ENCODE measurements at places on chromosomes 1 and 21.

- H3K4me1 ChIP-seq: no peaks in the 10 kb centered on the region
- H3K27me3 ChIP-seq: peaks cover 5% of the 10 kb centered on the region
- H3K27ac ChIP-seq: no peak overlapping the region
- H3K4me3 ChIP-seq: no peak overlapping the region
- H3K36me3 ChIP-seq: no peaks in the 10 kb centered on the region
- no peak for DNase-seq
Measured at GRCh38 chr1:70090141-70090540, 115.2 kb downstream of the LRRC40 start.

- peaks cover 22% of the 10 kb centered on the region for H3K36me3 ChIP-seq
- no peaks in the 10 kb centered on the region for H3K27me3 ChIP-seq
- no peak for DNase-seq
- no peak overlapping the region for H3K4me3 ChIP-seq
- H3K4me1 ChIP-seq: peaks cover 12% of the 10 kb centered on the region
Measured at GRCh38 chr1:231558708-231559185, 30.3 kb downstream of the TSNAX start.

GRCh38 chr1:14141656-14142055 is 441.7 kb downstream of the PRDM2 start:
- no peaks in the 10 kb centered on the region for H3K36me3 ChIP-seq
- no peak overlapping the region for H3K27ac ChIP-seq
- no peaks in the 10 kb centered on the region for H3K4me1 ChIP-seq

DNA sequence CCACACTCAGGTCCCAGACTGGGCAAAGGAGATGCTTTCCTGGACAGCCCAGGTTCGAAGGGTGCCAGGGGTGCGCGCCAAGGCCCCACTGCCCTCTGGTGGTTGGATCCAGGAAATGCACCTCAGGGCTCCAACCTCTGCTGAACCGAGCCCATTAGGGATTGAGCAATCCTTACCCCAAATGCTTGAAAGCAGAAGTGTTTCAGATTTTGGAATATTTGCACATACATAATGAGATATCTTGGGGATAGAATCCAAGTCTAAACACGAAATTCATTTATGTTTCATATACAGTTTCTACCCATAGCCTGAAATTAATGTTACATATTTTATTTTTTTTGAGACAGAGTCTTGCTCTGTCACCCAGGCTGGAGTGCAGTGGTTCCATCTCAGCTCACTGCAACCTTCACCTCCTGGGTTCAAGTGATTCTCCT is 57.4 kb downstream of the SLC9A1 start:
- no peaks in the 10 kb centered on the region for H3K27me3 ChIP-seq
- DNase-seq: peak; percentile 94
- peaks cover 14% of the 10 kb centered on the region for H3K4me1 ChIP-seq
- no peak overlapping the region for H3K4me3 ChIP-seq
- no peak overlapping the region for H3K27ac ChIP-seq
- peaks cover 2% of the 10 kb centered on the region for H3K36me3 ChIP-seq

DNA sequence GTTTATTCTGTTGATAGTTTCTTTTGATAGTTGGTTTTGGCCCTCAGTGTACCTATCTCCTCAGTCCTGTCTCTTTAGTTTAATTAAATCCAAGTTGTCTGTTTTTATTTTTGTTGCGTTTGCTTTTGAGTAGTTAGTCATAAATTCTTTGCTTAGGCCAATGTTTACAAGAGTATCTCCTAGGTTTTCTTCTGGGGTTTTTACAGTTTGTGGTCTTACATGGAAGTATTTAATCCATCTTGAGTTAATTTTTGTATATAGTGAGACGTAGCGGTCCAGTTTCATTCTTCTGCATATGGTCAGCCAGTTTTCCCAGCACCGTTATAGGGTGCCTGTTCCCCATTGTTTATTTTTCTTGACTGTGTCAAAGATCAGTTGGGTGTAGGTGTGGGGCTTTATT is 139.4 kb downstream of the POU2F1 start:
- no peaks in the 10 kb centered on the region for H3K27me3 ChIP-seq
- peaks cover 3% of the 10 kb centered on the region for H3K4me1 ChIP-seq
- no peak for DNase-seq
- H3K36me3 ChIP-seq: peaks cover 6% of the 10 kb centered on the region

GRCh38 chr21:35635261-35635660 is 425.1 kb downstream of the SETD4 start:
- H3K4me3 ChIP-seq: no peak overlapping the region
- H3K27me3 ChIP-seq: peaks cover 11% of the 10 kb centered on the region
- H3K27ac ChIP-seq: no peak overlapping the region
- H3K4me1 ChIP-seq: no peaks in the 10 kb centered on the region
- no peak for DNase-seq
- no peaks in the 10 kb centered on the region for H3K36me3 ChIP-seq

GRCh38 chr1:164618202-164618564 is 59.2 kb downstream of the PBX1 start:
- no peak for DNase-seq
- H3K4me1 ChIP-seq: no peaks in the 10 kb centered on the region
- H3K36me3 ChIP-seq: no peaks in the 10 kb centered on the region
- H3K27me3 ChIP-seq: no peaks in the 10 kb centered on the region
- no peak overlapping the region for H3K4me3 ChIP-seq
- H3K27ac ChIP-seq: no peak overlapping the region

DNA sequence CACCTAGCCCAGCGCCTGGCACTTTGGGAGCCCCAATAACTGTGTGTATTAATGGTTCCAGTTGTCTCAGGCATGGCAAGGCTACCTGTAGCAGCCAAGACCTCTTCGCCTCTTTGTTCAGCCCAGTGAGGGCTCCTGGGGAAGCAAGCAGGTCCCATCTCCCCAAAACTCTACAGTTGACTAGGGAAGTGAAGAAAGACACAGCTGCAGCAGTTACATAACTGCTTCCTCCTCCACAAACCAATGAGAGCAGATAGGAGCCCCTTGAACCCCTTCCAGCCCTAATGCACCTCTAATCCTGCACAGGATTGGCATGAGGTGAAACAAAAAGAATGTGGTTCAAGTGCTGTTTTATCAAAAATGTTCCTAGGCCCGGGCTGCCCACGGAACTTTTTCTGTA is 100.5 kb downstream of the SYF2 start:
- no peak for DNase-seq
- H3K27ac ChIP-seq: no peak overlapping the region
- no peaks in the 10 kb centered on the region for H3K4me1 ChIP-seq
- peaks cover 36% of the 10 kb centered on the region for H3K27me3 ChIP-seq
- H3K36me3 ChIP-seq: no peaks in the 10 kb centered on the region

GRCh38 chr1:82064691-82065090 is 264.0 kb downstream of the ADGRL2 start:
- no peaks in the 10 kb centered on the region for H3K36me3 ChIP-seq
- H3K4me1 ChIP-seq: no peaks in the 10 kb centered on the region
- no peak overlapping the region for H3K4me3 ChIP-seq
- DNase-seq: no peak
- H3K27ac ChIP-seq: no peak overlapping the region
- no peaks in the 10 kb centered on the region for H3K27me3 ChIP-seq

DNA sequence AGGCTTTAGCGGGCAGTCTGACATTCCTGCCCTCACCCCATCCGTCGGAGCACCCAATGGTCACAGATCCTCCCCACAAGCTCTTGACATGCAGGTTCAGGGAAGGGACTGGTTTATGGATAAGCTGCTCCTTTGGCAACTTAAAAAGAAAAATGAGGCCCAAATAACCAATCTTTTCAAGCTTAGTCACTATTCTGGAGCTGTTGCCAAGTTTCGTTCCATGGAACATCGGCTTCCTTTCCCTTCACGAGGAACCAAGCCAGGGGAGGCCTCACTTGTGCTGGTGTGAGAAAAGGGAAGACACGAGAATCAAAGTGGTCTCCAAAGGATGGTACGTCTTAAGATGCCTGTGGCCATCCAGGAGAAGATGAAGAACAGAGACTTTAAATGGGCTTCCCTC is 46.1 kb upstream of the LPAR3 start:
- no peaks in the 10 kb centered on the region for H3K27me3 ChIP-seq
- peaks cover 20% of the 10 kb centered on the region for H3K36me3 ChIP-seq
- H3K4me1 ChIP-seq: peaks cover 4% of the 10 kb centered on the region
- DNase-seq: no peak
- no peak overlapping the region for H3K4me3 ChIP-seq

DNA sequence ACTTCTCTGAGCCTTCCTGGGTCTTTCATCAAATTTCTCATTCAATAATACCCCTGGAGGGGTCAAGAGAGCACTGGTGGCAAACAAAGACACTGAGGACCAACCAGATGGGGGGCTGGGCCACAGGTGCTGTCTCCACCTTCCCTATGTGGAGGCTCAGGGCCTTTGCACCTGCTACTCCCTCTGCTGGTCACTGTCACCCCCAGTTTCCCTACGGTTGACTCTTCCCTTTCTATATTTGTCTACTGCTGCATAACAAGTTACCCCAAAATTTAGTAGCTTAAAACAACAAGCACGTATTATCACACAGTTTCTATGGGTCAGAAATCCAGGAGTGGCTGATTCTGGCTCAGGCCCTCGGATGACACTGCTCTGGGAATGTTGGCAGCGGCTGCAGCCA is 138.8 kb upstream of the RUNX3 start:
- peak; percentile 70 for DNase-seq
- H3K4me3 ChIP-seq: no peak overlapping the region
- H3K27ac ChIP-seq: no peak overlapping the region
- H3K36me3 ChIP-seq: no peaks in the 10 kb centered on the region

DNA sequence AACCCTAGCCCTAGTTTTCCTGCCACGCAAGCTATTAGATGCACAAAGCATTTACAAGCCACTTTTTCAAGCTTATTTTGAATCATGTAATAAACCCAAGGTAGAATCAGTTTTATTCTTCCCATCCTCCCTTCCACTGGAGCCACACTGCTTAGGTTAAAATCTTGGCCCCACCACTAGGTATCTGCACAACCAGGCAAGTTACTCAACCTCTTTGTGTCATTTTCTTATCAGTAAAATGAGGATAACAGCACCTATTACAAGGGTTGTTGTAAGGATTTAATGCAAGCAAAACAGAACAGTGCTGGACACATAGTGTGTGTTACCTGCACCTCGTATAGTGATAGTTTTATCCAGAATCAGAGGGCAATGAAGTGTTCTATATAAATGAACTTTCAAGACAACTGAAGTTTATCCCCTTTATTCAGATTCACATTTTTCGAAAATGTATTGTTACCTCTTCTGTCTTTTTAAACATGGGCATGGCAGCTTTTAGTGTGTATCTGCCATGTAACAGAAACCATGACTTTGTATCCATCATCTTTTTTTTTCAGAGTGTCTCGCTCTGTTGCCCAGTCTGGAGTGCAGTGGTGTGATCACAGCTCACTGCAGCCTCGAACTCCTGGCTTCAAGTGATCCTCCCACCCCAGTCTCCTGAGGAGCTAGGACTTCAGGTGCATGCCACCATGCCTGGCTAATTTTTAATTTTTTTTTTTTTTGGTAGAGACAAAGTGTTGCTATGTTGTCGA is 17.2 kb upstream of the TTC39A start:
- H3K4me3 ChIP-seq: no peak overlapping the region
- H3K4me1 ChIP-seq: no peaks in the 10 kb centered on the region
- no peaks in the 10 kb centered on the region for H3K36me3 ChIP-seq
- H3K27ac ChIP-seq: no peak overlapping the region

DNA sequence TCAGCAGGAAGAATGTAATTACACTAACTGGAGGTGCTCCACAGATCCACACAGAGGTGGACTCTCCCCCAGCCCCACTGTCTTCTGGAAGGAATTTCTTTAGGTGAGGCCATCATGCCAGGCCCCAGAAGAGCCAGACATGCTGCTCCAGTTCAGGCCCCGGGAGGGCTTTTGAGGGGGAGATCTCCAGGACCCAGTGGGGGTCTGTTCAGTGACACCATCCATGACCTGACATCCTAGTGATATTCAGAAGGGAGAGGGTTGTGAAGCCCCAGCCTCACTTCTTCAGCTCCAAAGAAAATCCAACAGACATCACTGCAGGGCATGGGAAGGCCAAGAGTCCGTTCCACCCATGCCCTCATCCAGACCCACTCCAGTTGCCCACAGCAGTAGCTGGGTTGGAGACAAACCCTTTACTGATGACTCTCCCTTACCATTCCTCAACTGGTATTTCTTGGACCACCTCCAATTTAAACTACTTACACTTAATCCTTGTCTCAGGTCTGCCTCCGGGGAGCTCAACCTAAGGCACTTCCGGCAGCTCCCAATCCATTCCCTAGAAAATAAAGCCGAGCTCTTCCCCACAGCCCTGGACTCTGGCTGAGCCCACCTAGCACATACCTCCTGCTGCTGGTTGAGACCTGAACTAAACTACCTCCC is 39.2 kb downstream of the CSMD2 start:
- no peaks in the 10 kb centered on the region for H3K27me3 ChIP-seq
- DNase-seq: no peak
- no peaks in the 10 kb centered on the region for H3K4me1 ChIP-seq
- no peaks in the 10 kb centered on the region for H3K36me3 ChIP-seq
